Fibroblast of skin of back (primary cell): ENCODE measurements at places on chromosomes 1 and 21.

- no peak for DNase-seq
These were observed 80.8 kb downstream of the ASH1L start for GRCh38 chr1:155481741-155482241.

DNA sequence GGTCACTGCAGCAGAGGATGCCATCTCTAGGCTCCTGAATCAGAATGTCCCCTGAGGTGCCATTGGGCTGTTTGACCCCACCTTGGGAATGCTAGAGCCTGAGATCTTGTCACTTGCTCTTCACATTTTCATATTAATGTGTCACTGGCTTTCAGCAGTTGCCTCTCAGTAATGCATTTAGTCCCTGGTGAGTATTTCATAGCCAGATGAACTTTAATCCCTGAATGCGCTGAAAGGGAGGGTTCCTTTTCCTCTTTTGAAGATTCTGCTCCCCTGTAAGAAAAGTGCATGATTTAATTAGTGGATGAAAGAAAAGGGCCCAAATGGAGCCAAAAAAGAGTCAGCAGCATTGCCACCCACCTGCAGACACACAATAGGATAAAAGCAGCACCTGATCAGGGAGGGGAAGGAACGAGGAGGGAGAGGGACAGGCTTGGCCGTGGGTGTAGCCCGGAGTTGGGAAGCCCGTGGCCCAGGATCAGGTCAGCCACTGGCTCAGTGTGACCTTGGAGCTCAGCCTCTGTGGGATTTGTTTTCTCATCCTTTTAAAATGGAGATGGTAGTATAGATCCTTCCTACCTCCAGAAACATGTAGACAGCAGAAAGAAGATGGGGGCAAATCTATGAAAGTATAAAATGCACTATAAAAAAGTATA lies 31.1 kb downstream of the ROR1 start:
- no peak for DNase-seq

DNA sequence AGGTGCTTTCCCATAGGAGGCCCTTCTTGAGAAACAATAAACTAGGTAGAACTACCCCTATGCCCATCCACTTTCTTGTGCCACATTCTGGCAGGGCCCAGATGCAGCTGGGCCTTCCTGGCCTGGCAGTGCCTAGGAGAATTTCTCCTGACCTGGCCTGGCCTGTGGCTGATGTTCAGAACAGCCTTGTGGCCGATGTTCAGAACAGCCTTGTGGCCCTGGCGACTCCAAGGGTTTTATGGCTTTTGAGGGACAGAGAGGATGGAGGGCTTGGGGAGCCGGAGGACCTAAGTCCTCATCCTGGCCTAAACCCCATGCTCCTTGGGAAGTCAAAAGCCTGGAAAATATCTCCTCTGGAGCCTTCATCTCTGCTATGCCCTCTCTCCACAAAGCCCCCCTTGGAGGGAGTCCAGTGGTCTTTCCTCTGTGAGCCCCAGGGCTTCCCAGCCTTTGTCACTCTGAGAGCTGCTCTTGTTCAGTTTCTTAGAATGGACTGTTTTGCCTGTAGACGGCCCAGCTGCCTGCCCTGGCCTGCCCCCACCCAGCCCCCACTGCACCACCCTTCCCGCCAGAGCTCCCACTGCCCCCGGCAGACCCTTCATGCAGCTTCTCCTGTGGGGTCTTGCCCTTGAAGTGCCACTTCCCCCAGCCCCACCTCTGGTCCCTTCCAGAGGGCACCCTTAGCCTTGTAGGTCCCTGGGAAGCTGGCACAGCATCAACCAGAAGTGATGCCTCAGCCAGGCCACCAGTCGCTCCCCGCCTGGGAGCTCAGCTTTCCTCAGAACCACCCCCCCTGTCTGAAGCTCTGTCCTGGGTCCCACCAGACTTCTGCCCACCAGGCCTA lies 7.0 kb downstream of the GPR37L1 start:
- no peak for DNase-seq

- no peak for DNase-seq
These were observed 207.4 kb downstream of the GABPA start for GRCh38 chr21:25942135-25942534.

DNA sequence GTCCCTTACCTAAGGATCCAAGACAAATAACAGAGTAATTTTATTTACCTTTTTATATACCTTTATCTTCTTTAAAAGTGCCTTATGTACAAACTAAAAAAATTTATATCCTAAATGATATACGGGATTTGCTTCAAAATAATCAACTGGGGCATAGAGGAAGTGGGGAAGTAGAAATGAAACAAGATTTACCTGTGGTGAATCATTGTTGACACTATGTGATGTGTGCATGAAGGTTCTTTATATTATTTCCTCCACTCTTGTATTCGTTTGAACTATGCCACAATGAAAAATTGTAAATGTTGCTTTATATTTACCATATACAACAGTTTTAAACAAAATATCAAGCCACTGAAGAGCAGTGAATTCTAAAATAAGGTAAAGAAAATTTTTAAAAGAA lies 13.0 kb downstream of the RGS7 start:
- DNase-seq, result no peak

DNA sequence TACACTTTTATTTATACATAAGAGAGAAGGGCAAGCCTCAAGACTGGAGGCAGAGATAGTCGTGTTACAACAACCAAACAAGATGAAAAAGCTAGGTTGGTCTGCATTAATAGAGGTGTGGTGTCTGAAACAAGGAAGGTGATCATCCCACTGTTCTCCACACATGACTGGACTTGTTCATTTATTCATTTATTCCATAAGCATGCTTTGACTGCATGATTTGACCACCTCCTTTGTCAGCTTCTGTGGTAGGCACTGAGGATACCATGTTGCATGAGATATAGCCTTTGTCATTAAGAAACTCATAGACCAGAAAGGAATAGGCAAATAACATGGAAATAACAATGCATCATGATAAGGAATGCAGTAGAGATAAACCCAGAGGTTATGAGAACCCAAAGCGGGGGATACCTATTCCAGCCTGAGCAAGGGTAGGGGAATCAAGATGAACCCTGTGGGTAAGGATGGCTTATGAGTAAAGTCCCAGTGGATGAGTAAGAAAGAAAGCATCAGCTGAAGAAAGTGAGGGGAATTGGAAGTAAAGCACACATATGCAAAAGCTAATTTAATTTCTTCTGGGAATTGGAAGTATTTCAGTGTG lies 173.7 kb upstream of the FGGY start:
- peak; percentile 75 for DNase-seq

DNA sequence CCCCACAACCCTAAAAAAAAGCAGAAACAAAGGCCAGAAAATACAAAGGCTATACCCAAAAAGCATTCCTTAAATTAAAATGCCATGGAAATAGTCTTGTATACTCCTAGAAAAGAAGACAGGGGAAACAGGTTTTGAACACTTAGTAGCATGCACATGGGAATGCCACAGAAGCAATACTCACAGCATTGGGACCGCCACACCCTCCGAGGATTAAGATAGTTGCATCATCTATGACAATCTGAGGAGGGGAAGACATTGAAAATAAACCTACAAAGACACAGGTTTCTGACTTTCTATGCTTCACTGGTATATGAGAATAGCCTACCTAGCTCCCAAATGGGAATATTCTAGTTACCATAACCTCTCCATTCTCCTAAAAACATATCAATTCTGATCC lies 15.9 kb upstream of the CPLANE2 start:
- DNase-seq, result no peak

DNA sequence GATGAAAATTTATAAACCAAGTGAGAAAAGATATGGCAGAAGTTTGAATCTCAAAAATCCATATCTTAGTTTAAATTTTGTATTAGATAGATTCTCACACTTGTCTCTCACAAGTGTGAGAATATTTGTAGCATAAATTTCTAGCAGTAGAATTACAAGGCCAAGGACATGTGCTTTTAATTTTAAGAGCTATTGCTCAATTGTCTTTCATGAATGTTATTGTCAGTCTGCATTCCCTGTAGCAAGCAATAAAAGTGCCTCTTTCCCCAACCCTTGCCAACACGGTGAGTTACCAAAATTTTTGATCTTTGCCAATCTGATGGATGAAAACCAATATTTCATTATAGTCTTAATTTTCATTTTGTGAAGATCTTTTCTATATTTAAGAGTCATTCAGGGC lies 64.0 kb downstream of the CTH start:
- DNase-seq, result no peak

DNA sequence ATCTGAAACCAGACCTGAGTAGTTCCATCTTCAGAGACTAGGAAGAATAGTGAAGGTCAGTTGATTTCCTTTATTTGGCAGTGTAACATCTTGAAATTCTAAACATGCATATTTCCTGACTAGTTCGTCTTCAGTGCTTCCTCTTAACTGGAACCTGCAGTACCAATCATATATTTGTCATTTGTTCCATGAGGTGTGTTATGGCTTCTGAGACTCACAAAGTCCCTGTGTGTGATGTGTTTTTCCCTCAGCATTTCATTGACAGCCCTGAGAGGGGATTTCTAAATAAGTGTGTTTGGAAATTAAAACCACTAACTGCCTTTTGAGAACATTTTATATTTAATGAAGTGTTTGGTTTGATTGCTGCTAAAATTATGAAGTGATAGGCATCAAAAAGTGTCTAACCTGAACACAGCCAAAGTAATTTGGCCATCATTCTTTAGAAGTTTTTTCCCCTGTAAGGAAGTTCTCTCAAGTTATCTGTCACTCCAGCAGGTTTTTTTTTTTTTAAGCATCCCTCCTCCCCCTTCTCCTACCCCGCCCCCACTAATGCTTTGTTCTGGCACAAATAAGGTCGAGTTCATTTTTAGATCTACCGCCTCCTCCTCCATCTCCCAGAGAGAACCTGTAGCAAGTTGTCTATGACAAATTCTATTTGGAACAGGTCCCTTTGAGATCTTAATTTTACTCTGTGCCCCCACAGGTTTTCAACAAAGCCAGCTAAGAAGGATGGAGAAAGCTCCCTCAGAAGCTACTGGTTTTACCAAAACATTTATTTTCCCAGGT lies 61.4 kb downstream of the TMEM200B start:
- no peak for DNase-seq

- no peak for DNase-seq
These were observed 2.0 kb downstream of the PLXNA2 start for GRCh38 chr1:208242146-208242545.
